ENCODE measurements at places on chromosomes 2 and 18.

DNA sequence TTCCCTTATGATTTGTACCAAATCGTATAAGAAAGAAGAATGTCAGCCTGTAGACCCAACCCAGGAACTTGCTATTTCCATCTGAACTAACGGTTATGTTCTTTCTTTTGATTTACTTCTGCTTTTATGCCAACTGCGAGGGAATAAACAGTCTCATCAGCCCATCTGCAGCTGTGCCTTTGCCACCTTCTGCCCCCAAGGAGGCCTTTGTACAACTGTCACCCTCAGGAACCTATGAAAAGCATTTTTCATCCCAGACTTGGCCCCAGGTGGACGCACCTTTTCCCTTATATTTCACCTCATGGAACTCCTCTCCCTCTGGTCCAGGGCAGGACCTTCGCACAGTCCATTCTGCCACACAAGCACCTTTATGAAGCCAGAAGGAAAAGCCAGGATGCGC lies 109.8 kb downstream of the AOX1 start:
- DNase-seq, result no peak

- DNase-seq, result no peak
Measured at GRCh38 chr2:22189893-22190480, 1066.2 kb downstream of the TDRD15 start.

GRCh38 chr2:70442301-70443077 lies 111.1 kb downstream of the TGFA start:
- no peak for DNase-seq

DNA sequence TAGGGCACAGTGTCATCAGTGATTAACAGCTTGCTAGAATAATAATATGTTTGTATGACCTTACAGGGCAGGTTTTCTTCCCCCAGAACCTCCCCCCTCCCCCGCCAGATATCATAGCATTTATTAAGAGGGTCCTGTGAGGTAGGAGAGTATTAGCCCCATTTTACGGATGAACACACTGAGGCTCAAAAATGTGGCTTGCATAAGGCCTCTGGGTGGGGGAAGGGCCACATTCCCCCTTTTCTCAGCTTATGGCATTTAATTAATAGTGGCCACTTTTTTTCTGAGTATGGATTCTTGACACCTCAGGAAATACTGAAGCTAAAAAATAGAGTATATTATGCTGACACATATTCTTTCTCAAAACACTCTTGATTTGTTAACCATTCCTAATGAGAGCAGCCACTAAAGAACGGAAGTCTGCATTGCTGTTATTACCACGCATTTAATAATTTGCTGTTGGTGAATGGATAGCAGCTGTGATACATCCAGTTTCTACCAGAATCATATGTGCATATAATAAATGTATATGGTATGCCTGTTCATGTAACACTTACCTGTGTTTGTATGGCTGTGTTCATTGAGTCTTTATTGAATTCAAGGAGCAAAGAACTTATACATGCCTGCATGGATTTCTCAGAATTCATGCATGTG lies 3.0 kb downstream of the CTIF start:
- no peak for DNase-seq

DNA sequence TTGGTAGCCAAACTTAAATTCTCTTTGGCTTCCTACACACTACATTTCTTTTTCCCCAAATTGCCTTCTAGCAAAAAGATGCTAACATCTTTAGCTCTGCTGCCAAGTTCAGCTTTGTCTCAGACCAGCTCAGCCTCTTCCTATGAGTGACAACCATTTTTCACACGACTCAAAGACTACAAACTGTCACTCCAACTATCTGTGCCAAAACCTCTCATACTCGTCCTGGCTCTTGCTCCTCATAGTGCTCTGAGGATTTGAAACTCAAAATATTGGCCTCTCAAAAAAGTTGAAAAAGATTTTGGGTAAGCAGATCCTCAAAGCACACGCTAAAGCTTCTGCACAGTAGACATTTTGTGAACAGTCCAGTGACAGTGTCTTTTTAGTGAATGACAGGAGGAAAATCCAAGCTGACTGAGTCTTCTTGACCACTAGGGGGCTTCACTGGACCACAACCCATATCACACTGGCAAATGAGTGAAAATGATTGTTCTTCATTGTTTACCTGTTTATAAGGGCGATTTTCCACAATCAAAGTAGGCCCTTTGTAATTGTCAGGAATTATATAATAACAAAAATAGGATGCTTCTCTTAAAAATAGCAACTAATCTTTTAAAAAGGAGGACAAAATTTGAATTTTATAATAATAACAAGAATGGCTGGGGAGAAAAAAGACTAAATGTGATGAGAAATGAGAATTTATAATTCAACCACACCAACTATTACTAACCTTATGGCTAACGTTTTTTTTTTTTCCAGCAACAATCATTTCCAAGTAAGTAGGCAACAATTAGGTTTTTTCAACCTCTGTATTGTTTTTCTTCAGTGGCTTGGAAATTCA lies 85.5 kb upstream of the PGAP1 start:
- DNase-seq, result no peak

DNA sequence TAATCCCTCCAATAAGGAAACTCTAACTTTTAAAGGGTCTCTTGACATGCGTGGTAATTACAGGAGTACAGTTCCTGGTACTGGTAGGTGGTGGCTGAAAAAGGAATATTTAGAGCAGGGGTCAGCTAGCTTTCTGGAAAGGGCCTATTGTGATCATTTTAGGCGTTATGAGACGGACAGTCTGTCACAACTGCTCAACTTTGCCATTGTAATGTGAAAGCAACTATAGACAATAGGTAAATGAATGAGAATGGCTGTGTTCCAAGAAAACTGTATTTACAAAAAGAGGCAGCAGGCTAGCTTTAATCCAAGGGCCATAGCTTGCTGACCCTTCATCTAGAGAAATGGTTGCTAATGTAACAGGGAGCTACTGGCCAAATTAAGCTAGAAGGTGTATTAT lies 177.7 kb upstream of the LRRTM1 start:
- no peak for DNase-seq

DNA sequence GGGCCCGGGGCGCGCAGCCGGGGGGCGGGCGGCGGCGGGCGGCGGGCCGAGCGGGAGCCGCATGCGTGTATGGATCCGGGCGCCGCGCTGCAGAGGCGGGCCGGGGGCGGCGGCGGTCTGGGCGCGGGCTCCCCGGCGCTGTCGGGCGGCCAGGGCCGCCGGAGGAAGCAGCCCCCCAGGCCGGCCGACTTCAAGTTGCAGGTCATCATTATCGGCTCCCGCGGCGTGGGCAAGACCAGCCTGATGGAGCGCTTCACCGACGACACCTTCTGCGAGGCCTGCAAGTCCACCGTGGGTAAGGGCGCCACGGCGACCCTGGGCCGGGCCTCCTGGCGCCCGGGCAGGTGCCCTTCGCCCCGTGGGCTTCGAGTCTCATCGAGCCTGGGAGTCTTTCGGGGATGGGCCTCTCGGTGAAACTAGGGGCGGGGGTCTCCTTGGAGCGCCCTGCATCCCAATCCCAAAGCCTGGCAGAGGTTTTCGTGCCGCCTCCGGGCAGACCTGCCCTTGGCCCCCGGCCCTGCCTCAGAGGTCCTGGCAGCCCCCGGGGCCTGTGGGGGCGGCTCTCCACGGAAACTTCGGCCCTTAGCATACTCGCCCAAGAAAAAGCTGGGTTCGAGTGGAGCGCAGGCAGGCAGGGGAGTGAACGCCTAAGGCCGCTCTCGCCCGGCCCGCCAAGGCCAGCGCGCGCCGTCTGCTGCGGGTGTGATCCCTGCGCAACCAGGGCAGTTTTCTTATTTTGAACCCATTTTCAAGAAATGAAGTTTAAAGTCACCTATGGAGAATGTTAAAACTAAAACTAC lies 622 bp downstream of the RAB12 start:
- DNase-seq, result no peak
